ENCODE measurements at places on chromosomes 12 and 14.
A peak's percentile ranks its signal among the peaks of the same experiment; 100 is the strongest.

- DNase-seq, result no peak
Measured at GRCh38 chr14:75491376-75491978, 30.8 kb upstream of the BATF start.

GRCh38 chr12:13887779-13888388, 93.5 kb downstream of the GRIN2B start:
- DNase-seq, result no peak

- DNase-seq, result no peak
Measured at GRCh38 chr12:128969480-128970055, 116.3 kb downstream of the GLT1D1 start.

DNA sequence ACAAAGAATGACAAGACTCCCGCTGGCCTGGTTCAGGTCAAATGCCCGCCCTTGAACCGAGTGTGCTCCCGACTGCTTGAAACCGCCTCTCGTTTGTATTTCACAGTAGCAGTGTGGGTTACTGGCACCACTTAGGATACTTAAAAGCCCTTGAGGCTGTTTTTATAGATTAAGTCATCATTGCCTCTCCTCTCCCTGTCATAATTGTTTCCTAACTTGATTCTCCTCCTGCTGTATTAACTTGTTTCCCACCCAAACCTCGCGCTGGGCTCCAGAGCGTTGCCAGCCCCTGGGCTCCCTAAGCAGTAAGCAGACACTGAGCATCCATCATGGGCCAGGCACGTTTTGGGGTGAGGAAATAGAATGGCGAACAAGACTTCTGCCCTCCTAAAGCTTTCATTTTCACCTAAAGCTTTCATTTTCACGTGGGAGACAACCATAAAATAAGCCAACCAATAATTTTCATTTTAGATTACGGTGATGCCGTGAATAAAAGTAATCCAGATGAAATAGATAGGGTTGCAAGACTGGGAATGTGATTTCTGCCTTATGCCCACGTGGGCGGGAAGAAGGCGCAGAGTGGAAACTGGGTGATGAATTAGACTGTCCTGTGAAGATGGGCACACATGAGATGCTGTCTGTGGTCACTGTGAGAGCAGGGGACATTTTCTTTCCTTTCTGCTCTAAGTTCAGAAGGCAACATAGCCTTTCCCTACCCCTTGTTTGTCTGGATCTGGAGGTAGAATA, 97.5 kb downstream of the PPP2R5C start:
- DNase-seq, result no peak

GRCh38 chr14:26595926-26596542, 1.8 kb downstream of the NOVA1 start:
- DNase-seq, result no peak

GRCh38 chr12:68446901-68447796, 115.0 kb upstream of the MDM1 start:
- no peak for DNase-seq

DNA sequence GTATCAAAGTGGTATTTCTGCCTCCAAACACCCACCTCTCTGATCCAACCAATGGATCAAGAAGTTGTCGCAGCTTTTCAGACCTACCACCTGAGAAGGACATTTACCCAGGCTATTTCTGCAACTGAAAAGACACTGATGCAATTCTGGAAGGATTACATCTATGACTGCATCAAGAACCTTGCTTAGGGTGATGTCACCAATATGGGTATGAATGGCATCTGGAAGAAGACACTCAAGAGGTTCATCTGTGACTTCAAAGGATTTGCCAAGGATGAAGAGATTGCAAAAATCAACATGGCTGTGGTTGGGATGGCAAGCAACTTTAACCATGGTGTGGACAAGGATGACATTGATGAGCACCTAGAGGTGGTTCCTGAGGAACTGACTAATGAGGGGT, 154.2 kb downstream of the PCNX1 start:
- DNase-seq, result no peak

DNA sequence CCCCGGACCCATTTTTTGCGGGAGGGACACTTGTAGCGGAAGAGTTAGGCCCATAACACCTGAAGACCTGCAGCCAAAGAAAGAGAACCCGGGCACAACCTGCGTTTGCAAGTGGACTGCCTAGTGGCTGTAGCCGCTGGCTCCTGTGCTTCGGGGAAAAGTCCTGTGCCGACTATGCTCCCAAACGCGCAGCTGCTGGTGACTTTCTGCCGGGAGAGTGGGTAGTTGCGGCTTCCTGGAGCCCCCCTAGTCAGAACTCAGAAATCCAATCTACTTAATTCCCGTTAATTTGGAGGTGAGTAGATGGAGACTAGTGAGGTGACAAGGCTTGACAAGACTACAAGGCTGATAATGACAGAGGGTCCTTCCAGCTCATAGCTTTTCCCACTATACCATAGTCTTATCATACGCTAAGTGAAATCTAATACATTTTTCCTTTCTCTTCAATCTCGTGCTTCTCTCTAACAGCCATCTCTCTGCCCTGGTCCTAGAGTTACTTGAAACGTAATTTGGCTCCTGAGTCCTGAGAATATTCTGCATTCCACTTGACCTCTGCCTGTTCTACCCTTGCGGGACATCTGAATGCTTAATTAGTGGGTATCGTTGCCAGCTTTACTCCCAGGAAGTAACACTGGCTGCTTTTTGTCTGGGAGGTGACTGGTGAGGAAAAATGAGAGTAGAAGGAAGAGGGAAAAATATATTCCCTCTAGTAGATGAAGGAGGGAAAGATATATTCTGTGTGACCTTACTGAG, 556 bp downstream of the MTHFD1 start:
- peak; percentile 17 for DNase-seq

GRCh38 chr12:122030424-122031035, 8.8 kb downstream of the BCL7A start:
- no peak for DNase-seq

GRCh38 chr12:26854031-26854390, 21.0 kb upstream of the ITPR2 start:
- no peak for DNase-seq

GRCh38 chr12:18320036-18320617, 58.8 kb downstream of the PIK3C2G start:
- DNase-seq, result peak; percentile 78

GRCh38 chr14:53093206-53093605, 59.9 kb downstream of the DDHD1 start:
- DNase-seq, result peak; percentile 29

DNA sequence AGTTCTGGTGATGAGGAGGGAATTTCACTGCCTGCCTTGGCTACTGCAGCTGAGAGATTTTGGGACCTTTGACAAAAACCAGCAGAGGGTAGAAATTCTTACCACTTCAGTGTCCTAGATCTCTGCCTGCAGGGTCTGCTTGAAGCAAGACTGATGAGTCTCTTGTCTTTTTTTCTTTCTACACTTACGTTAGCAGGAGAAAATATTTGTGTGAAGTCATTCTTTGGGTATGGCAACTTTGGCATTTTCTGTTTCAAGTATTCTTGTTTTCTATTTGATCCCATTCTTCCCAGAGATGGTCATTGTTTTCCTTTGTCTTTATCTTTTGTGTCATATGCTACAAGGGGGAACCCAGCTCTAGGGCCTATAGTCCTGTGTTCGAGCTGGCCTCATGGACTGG, 65.6 kb upstream of the FERMT2 start:
- no peak for DNase-seq

GRCh38 chr12:120247621-120248030, 17.9 kb downstream of the PXN start:
- peak; percentile 86 for DNase-seq

- peak; percentile 7 for DNase-seq
Measured at GRCh38 chr12:106138633-106139421, at the start of gene NUAK1. NUAK1 (minus strand) TSS chr12:106138954; CDS start chr12:106138653, 301 bp downstream.

GRCh38 chr14:22554498-22555383, 34.3 kb downstream of the DAD1 start:
- no peak for DNase-seq

- DNase-seq, result no peak
Measured at GRCh38 chr14:68295316-68295816, 475.8 kb downstream of the RAD51B start.

- peak; percentile 84 for DNase-seq
Measured at GRCh38 chr14:61512026-61512834, 183.1 kb upstream of the HIF1A start.

DNA sequence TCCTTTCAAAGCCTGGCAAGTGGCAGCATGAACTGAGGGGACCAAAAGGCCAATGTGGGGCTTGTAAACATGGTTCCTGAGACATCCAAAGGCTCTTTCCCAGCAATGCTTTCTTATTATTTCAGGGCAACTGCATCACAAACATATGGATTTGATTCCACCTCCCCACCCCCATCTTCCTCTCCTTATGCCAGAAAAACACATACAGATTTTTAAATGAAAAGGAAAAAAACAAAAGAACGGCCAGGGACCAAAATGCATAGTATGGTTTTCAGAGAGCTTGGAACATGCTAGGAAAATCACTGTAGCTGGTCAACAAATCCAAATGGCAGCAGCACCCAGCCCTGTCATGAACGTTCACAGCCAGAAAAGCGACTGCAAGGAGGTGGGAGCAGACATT, 167.6 kb downstream of the ANO2 start:
- DNase-seq, result no peak

- DNase-seq, result no peak
Measured at GRCh38 chr14:104118006-104118844, 20.2 kb upstream of the KIF26A start.

DNA sequence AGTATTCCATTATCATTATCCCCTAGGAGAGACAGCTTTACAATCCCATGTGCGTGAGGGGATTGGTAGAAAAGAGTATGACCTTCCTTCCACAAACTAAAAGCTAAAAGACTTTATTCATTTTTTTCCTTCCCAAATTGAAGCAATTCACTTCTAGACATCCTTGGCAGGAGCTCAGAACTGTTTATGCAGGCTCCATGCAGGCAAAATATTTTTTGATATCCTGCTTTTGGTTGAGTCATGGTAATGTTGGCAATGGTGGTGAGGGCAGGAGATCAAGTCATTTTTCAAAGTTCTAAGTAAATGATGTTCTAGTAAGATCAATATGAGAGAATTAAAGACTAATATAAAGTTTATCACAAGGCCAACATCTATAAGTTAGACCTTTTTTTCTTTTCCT, 1.3 kb upstream of the PLEKHG7 start:
- DNase-seq, result no peak

DNA sequence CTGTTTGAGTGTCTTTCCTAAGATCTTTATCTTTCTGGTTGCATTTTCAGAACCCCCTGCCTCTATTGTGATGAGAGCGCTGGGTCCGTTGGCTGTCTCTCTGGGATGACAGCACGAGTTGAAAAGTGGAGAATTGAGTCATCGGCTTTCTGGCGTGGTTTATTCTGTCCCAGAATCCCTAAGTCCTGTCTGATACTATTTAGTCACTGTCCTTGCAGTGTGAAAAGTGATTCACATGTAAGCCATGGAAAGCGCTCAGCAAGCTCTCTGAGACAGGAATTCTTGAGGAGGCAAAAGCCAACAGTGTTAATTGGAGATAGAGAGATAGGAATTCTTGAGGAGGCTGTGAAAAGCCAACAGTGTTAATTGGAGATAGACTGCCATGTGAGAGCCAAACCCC, 121.7 kb downstream of the CHST11 start:
- peak; percentile 63 for DNase-seq

GRCh38 chr12:100857418-100857817, 62.8 kb downstream of the ANO4 start:
- DNase-seq, result no peak

DNA sequence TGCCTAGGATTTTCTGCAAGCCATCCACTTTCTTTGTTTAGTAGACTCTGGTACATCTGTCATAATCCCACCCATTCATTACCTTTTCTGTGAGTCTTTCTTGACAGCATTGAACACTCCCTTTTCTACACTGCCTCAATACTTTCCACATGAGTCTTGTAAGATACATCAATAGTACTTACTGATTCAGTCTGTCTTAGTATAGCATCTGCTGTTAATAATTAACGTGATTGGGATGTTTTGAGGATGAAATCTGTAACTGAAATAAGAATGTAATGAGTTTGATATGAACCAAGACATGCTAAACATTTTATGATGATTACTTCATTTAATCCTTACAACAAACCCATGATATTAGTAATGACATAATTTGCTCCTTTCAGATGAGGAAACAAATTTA, 196.2 kb upstream of the FOXG1 start:
- no peak for DNase-seq

DNA sequence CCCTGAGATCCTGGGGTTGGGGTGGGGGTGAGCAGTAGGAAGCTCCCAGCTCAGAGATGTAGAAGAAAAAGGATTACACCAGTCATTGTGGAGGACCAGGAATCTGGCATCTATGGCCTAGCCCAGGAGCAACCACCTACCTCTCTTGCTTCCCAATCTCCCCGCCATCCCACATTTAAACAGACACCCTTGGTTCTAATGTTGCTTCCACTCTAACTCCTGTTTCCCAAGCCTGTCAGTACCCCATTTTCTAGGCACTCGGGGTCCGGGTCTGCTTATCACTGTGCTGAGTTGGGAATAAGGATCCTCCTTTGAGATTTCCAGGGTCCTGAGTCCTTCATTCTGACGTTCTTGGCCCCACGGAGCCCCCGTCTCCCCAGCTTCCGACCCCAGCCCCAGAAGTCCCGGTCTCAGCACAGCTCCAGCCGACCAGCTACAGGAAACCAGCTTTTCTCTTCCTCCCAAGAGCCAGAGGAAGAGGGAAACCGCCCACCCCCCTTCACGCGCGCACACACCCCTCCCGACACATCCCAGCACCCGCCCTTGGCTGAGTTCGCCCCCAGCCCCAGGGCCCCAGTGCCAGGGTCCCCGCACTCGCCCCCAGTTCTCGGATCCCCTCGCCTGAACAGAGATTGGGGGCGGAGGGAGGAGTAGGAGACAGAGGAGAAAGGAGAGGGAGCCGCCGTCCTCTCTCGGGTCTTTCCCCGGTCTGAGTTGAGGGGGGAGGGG, 1.2 kb downstream of the ITGA5 start:
- DNase-seq, result no peak

DNA sequence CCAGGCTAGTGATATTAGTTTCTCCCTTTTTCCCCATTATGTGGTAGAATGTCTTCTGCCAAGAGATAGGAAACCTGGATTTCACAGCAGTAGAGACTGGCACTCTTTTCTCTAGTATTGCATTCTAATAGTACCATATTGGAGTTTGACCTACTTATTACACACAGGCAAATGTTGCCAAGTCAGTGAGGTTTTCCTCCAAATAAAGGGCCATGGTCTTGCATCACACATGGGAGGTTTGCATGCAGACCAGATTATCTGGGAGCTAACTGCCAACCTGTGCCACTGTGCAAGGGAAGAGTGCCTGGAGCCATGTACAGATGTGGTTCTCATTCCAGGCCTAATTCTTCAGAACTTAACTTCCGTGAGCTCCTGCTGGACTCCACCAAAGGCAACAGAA, 113.3 kb downstream of the ANO6 start:
- DNase-seq, result no peak

DNA sequence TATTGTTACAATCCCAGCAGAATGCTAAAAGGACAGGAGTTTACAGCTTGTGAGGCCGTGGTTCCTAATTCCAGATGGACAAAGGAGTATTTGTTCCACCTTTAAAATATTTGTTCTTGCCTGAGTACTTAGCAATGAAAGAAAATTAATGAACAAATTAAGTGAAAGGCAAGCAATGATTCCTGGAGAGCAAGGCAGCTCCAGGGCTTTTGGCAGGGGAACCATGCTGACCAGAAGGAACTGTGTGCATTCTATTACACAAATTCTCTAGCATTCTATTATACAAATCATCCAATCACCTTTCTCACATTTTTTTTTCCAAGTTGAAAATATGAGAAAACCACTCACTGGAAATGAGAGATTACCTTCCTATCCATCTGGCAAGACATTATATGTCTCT, 1.8 kb upstream of the BMAL2 start:
- no peak for DNase-seq

GRCh38 chr12:47829584-47829983, 9.9 kb upstream of the HDAC7 start:
- DNase-seq, result no peak

- no peak for DNase-seq
Measured at GRCh38 chr12:90076851-90077319, 368.2 kb upstream of the ATP2B1 start.
